ENCODE measurements at places on chromosomes 7 and 10.

DNA sequence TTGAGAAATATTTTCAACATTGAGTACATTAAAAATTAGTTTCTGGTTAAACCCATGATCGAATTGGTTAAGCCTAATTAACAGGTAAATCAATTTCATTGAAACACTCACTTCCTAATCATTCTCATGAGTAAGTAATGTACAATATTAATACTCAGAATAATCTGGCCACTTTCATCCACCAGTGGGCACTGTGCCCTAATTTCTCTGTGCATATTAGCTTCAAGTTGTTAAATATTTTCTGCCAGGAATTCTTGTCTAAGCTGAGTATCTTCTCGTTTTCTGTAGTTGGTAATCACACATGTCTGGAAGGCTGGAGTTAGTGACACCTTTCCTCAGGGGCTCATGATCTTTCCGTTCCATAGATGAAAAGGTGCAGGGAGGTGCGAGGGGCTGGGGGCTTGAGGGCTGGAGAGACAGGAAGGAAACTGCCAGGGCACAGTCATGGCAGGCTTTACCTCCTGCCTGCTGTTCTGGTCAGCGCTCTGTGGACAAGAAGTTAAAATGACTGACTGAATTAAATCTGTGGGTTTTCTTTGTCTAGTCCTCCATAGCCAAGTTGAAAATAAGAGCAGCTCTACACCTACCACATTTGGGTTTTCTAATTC is 71.9 kb downstream of the WIPF3 start:
- no peak for DNase-seq

DNA sequence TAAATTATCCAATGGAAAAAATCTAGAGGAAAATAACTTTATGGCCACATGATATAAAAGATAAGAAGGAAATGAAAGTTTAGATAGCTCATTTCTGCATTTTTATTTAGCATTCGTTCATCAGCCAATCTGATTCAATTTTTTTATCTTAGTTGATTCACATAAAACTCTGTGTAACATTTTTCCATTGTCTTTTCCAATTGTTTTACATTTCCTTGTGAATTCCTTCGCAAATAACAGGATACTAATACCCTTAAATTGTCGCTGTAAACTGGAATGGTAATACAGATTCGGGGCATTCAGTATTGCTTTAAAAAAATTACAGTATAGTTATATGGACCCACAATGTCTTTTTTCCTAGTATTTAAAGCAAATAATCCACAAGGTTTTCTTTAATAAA is 136.4 kb downstream of the CUBN start:
- DNase-seq: no peak

DNA sequence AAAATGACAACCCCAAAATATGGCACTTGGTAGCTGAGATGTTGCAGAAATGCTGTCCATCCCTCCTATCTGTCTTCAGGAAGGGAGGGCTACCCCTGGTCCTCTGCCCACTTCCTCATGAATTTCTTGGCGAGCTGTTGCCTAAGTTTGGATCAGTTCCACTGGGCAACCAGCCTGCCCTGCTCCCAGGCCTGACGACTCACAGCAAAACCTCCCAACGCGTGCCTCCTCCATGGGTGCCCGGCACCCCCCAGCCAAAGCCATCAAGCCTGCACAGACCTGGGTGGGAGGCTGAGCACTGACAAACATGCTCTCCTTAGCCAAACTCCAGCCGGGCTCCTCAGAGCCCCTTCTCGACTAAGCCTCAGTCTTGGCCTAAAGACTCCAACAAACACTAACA is 8.9 kb downstream of the VSTM4 start:
- DNase-seq: no peak

DNA sequence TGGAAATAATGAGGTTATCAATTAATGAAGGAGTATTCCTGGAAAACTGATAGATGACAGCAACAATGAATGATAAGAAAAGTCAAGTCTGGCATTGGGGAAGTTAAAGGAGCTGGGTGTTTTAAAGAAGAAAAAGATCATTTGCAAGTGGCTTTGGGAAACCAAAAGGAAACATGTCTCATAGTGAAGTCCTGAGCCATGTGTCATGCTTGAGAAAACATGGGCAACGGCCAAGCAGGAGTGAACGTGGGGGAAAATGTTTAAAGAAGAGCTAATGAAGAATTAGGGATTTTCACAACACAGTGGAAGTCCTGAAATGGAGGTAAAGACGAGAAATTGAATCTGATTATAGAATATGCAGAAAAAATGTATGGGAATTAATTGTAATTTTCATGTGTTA is 1383.2 kb upstream of the CELF2 start:
- peak; percentile 69 for DNase-seq

- peak; percentile 16 for DNase-seq
Observed at GRCh38 chr10:3978174-3978573, 193.2 kb upstream of the KLF6 start.

DNA sequence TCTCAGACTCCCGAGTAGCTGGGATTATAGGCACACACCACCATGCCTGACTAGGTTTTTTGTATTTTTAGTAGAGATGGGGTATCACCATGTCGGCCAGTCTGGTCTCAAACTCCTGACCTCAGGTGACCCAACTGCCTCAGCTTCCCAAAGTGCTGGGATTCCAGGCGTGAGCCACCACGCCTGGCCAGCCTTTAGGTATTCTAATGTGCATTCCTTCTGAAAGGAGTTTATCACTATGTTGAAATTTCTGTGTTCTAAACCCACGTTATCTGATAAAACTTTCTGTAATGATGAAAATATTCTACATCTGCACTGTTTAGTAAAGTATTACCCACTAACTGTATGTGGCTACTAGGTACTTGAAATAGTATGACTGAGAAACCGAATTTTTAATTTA is 110.6 kb upstream of the IMMP2L start:
- no peak for DNase-seq

- DNase-seq: no peak
Observed at GRCh38 chr7:78499971-78500370, 701.4 kb downstream of the PHTF2 start.

GRCh38 chr7:6614953-6615722 is at the start of gene ZNF853:
Gene ZNF853, plus strand, starts transcription at chr7:6615610. Its CDS starts 565 bp downstream, at chr7:6616175.
- DNase-seq: no peak

- DNase-seq: no peak
Observed at GRCh38 chr10:101906586-101907183, 63.1 kb upstream of the KCNIP2 start.
